ENCODE measurements at places on chromosomes 2 and 18.
A peak's percentile ranks its signal among the peaks of the same experiment; 100 is the strongest.

GRCh38 chr2:11904029-11904428 is 157.6 kb downstream of the LPIN1 start:
- no peak for DNase-seq

- DNase-seq, result no peak
Measured at GRCh38 chr18:63342206-63342605, 22.6 kb upstream of the BCL2 start.

DNA sequence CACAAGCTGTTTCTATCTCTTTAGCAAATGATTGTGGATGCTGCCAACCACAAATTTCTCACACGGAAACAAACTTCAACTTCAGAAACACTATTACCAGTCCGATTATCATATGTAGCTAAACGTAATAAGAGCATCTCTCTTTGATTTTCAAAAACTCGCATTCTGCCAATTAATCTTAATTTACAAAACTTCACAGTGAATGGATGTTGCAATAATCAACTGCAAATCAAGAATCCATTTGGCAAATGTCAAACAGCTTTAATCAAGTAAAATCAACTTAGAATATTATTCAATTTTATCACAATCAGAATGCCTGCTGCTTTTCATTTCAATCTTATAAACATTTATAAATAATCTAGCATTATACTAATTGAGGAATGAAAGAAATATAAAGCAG is 54.2 kb downstream of the DTNB start:
- no peak for DNase-seq

GRCh38 chr18:13381331-13381730 is 162.8 kb downstream of the LDLRAD4 start:
- no peak for DNase-seq

DNA sequence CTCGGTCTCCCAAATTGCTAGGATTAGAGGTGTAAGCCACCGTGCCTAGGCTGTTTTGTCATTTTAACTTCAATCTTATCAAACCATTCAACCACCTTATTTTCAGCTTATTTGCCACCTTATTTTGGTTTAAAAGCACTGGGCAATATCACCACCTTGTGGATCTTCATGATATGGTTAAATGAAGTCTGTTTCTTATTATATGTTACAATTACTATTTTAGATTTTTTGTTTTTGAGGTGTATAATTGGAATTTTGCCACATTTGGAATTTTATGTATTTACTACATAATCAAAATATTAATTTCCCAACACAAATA is 43.8 kb upstream of the SCN9A start:
- DNase-seq, result peak; percentile 9

GRCh38 chr2:65059071-65059470 is 2.9 kb downstream of the CEP68 start:
- no peak for DNase-seq

- DNase-seq, result no peak
Measured at GRCh38 chr2:102262216-102263129, 48.9 kb upstream of the IL1RL1 start.

GRCh38 chr2:224885836-224886547 is 156.3 kb downstream of the DOCK10 start:
- no peak for DNase-seq

GRCh38 chr18:75527848-75528685 is 100.6 kb upstream of the SMIM21 start:
- no peak for DNase-seq

- peak; percentile 31 for DNase-seq
Measured at GRCh38 chr18:3151399-3152264, 68.1 kb downstream of the MYOM1 start.

DNA sequence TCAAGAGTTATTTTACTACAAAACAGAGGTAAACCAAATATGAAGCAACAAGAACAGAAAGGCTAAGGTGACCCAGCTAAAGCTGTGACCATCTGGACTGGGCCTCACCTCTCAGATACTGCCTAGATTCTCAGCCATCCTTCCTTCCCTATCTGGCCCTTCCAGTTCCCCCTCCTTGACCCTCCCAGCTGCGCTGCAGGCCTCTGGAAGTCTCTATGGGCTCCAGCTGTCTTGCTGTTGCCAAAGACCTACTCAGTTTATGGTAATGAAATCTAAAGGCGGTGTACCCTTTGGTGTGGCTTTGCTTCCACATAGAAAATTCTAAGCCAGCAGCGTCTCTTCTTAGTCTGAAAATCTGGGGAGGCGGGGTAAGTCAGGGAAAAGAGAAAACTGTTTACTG is 55.7 kb downstream of the ARHGEF33 start:
- DNase-seq, result no peak

GRCh38 chr2:122101319-122101718 is 345.9 kb downstream of the TSN start:
- no peak for DNase-seq

DNA sequence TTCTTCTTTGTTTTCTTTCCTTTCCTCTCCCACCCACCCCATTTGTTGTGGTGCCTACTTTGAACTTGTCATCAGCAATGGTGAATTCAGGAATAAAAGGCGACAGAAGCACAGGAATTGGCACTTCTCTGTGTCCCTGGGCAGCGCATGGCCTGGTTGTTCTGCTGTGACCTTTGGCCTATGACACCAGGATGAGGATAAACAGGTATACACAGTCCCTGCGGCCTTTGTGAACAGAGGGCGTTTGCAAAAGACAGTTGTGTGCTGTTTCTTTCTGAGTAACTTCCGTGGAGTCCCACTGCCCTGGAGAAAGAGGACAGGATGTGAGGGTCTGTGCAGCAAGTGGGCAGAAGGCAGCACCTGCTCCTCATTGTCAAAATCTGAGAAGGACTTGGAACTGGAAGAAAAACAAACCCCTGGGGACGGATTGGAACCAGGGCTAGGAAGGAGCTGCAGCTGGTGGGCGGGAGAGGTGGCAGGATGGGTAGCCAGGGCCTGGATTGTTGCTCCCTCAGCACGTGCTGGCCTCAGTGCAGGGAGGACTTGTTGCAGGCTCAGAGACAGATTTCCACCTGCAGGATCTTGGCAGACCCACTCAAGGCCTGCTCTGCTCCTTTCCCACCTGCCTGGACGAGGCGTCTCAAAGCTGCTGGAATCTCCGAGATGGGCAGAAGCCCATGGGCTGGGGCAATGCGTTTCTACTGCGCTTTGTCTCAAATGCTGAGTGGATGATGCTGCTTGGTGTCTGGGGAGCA is 159.5 kb downstream of the ACKR3 start:
- DNase-seq, result no peak

DNA sequence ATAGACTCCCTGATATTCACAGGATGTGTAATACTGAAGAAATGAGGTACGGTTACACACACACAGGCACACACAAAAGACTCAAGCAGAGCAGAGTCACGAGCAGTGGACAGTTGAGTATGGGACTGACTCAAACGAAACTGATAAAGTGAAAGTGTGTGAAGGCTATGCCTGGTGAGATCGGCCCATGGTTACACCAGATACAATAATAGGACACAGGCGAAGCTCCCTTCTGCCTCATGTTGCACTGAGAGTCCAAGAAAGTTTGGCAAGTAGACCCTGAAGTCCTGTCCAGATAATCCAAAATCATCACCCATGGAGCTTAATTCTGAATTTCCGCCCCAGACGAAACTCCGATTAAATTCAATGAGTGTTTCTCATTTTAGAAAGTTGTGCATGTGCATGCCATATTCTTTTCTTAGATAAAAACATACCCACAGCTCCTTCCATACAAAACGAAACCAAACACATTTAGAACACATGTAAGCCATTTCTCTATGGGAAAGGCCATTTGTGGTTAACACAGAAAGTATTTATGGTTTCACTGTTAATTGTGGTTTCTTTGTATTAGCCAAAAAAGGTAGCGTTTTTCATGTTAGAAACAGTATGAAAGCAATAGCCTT is 567.6 kb downstream of the PLCL1 start:
- DNase-seq, result no peak

GRCh38 chr2:174465327-174465726 is 21.5 kb downstream of the GPR155 start:
- DNase-seq, result no peak

DNA sequence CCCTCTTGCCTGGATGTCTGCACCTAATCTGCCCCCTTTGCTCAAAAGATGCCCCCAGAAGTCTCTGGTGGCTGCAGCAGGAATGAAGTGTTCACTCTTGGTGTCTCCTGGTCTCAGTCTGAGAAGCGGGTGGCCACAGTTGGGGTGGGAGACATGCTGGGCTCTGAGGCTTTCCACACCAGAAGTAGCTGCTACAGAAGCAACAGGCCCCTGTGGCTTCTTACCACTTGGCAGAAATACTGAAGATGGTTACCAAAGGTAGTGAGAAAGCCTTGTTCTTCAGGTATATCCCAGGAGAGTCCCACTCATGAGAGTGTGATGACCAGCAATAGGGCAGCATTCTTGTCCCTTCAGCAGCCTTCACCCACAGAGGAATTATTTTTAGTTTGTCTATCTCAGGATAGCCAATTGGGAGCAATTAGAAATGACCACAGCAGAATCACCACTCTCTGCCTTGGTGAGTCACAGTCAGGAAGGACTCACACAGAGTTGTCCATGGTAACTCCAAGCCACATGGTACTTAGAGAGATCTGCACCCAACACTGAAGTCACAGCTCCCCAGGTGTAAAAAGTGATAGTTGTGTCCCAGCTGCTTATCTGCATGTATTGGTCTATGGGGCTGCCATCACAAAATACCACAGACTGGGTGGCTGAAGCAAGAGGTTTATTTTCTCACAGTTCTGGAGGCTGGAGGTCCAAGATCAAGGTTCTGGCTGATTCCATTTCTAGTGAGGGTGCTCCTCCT is 169.8 kb upstream of the ID2 start:
- DNase-seq, result no peak

DNA sequence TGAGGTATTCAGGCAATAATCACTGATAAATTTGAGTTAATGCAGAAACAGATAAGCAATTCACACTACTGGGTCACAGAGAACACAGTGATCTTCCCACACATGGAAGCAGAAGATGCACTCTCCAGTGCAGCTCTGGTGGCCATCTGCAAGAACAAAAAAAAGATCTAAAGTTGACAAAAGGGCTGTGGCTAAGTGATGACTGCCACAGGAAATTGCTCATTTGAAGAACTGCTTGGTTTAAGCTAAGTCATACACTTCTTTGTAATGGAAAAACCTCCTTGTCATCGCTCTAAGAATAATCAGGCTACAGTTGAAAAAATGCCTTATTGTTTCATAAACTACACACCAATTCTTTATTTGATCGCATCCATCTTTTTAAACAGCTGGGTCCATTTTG is 115.1 kb downstream of the DTNB start:
- no peak for DNase-seq

DNA sequence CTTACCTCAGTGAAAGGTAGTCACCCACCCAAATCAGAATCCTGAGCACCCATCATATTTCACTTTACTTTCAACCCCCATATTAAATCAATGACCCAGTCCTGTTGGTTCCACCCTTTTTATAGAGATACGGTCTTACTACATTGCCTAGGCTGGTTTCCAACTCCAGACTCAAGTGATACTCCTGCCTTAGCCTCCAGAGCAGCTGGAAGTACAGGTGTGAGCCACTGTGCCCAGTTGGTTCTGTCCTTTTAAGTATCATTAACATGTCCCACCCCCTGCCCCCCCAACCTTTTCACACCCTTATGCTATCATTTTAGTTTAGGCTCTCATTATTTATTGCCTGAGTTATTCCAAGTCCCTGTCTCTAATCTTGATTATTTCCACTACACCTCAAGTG is 28.7 kb downstream of the MSH6 start:
- no peak for DNase-seq

DNA sequence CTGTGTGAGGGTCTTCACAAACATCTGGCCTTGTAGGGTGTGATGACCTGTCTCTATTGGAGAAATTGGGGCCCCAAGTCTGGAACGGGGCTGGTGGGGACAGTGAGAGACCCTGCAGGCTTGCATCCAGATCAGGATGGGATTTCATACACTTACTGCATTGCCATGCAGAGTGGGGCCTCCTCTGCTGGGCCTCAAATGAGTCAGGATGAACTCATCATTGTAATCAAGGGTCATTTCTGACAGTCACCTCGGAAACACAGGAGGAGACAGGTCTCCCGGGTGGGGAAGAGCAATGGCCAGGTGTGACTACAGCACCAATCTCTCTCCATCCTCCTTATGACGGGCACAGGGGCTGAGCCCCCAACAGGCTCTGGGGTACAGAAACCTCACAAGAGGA is 48.1 kb upstream of the GALR1 start:
- no peak for DNase-seq

DNA sequence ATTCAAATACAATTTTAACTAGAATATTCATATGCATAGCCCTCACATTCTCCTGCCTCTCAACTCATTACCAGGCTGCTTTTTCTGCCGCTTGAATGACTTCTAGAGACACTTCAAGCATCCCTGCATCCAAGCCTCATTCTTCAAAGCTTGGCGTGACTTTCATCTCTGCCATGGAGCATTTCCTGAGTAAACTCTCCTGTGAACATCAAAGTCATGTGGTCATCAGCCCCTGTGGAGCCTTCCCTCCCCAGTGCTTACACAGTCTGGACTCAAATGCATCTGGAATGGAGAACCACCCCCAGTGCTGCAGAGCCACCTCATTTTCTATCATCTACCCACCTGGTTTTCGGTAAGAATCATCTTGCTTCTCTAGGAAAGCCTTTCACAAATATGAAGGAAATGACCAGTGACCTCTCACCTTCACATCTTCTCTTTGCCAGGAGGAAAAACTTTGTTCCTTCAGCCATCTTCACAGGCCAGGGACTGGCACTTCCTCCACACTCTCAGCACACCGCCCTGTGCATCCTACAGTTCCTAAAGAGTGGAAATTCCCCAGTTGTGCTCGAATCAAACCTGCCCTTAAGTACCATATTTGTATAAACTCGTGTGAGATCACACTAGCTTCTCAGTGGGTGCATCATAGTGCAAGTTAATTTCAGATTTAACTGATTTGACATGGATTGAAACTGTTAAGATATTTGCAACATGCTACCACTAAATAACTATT is 116.4 kb downstream of the COL6A3 start:
- DNase-seq, result no peak

GRCh38 chr2:5368263-5368662 is 323.9 kb upstream of the SOX11 start:
- no peak for DNase-seq

GRCh38 chr2:230954746-230955145 is 29.7 kb upstream of the GPR55 start:
- no peak for DNase-seq

DNA sequence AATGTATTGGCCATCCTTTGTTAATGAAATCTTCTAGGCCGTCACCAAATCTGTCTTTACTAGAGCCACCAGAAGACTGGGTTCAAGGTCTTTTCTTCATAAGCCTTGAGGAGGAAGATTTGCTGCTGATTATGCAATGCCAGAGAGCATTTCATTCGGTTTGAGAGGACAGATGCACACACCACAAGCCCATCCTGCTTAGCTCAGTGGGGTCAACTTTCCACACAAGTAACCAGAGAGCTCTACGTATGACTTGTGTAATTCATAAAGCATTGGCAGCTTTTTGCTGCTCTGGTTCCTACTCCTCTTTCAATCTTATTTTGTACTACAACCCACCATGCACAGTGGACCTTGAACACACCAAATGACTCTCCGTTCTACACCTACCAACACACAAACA is 106.9 kb downstream of the OSR1 start:
- no peak for DNase-seq

All from NCI-H1436 (cell line).